NCI-H774 (cell line): ENCODE measurements at places on chromosomes 2 and 18.

DNA sequence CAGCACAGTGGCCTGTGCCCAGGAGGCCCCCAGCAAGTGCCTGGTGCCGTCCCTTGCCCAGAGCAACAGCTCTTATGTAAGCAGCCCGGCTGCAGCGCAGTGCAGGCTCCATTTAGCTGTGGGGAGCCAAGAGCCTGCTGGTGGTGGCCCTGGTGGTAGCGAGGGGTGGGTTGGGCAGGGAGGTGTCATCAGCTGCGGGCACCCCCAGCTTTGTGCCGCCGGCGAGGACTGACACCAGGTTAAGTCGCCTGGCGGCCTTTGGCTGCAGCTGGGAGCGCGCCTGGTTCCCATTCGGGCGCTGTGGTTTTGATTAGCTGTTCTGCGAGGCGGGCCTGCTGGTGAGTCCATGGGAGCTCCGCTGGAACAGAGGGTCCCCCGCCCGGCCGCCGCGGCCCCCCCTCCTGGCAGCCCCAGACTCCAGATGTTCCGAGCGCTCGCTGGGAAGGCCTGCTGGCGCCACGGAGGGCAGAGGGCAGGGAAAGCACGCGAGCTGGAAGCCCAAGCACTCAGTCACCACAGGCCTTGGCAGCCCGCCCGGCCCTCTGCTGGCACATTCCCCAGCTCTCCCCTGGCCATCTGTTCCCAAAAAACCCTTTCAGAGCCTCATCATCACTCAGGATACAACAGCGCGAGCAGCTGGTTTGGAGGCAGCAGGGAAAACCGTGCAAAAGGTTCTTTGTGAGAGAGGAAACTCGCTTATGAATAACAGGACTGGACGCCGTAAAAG, 18.4 kb downstream of the ATOH8 start:
- peak; percentile 82 for DNase-seq

GRCh38 chr2:50118905-50119702, 912.8 kb downstream of the NRXN1 start:
- no peak for DNase-seq

DNA sequence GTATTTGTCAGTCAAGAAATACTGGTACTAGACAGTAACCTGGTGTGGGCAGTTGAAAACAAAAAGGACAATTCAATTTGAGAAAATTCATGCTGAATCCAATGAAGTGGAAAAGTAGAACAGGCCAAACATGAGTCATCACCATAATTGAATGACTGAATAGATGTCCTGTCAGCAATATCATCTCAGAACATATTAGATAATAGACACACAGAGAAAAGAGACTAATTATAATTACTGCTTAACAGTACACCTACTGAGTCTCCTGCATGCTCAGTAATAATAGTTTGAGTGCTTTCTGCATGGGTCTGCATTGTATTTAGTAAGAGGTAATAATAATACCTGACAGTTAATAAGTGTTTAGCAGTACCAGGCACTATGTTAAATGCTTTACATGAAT, 138.6 kb upstream of the ZC3H15 start:
- DNase-seq: peak; percentile 48

DNA sequence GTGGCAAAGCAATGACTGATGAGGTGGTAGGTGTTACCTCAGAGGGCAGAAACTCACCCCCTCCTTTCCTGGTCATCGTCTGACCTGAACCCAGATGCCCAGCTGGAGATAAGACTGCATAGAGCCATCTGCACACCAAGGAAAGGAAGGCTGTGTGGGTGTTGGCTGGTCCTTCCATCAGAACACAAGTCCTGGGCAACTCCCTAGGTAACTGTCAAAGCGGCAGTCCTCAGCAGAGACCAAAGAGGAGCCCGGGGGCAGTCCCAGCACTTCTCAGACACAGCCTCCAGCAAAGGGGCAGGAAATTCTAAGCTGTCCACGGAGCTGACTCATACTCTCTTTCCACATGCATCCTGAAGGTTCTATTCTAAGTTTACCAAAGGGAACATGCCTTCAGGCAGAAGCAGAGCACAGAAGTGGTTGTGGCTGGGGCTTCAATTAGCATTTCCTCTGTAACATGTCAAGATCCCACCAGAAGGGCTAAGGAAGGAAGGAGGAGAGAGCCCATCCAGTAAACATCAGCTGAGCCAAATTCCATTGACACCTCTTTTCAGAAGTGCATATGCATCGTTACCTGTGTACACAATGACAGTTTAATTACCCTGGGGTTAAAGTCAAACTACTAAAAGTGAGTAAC, 54.7 kb downstream of the SPRED2 start:
- no peak for DNase-seq

- DNase-seq: no peak
Observed at GRCh38 chr2:205882806-205883425, 200.6 kb downstream of the NRP2 start.
